ENCODE measurements at places on chromosomes 1 and 21. TPM values are rescaled to one million over a fixed set of nuclear protein-coding genes. Genes with fewer than 3 reads are reported as not detected.

The SMCP gene
- not detected for total RNA-seq

The FAM72D gene
- 1.4 TPM for total RNA-seq

The CNIH3 gene
- 9.9 TPM for total RNA-seq

The PLXNA2 gene
- 45.1 TPM for total RNA-seq

- DNase-seq = no peak
Observed at GRCh38 chr1:247409869-247410544, 6.0 kb upstream of the NLRP3 start.

- DNase-seq = no peak
Observed at GRCh38 chr1:17706445-17706844, 48.7 kb upstream of the ACTL8 start.

DNA sequence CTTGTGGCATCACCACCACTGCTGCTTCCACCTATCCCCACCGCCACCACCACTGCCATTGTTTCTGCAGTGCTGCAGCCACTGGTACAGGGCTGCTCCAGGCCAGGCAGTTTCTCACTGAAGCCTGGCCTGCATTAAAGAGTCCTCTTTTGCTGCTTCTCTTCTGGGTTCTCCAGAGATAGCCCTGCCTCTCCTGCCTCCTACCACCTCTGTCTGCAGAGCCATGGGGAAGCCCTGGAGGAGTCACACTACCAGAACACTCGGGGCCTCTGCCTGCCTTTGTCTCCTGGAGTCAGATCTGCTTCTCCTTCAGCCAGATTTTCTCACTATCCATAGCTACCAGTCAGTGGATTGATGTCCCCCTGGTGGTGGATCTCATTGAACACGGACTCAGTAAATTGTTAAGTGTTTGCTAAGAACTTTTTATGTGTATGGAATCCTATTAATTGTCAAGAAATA lies 37.7 kb upstream of the DDAH1 start:
- peak; percentile 20 for DNase-seq

DNA sequence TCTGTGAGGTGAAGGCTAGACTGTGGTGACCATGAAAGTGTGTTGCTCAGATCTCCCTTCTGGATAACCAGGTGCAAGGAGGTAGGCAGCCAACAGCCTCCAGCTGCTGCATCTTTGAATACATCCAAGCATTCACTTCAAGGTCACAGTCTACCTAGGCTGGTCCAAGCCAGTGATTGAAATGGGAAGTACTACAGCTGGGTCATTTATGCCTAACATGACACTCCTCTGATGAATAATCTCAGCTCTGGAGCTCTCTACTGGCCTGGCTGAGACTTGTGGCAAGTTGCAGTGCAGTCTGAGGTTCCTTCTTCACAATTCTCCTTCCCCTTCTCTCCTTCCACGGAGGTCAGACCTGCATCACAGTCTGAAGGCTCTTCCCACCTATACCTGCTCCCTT lies 35.0 kb upstream of the ARHGAP29 start:
- no peak for DNase-seq

All from cerebellum (tissue), 4 donors.